ENCODE measurements at places on chromosomes 12 and 14. TPM values are rescaled to one million over a fixed set of nuclear protein-coding genes. Genes with fewer than 3 reads are reported as not detected.

The ACAD10 gene
- total RNA-seq: 21.0 TPM

The CYP46A1 gene
- total RNA-seq: 0.09 TPM

The AGAP2 gene
- total RNA-seq: 0.30 TPM

The TESPA1 gene
- not detected for total RNA-seq

The JDP2 gene
- 81.1 TPM for total RNA-seq

The KRT3 gene
- not detected for total RNA-seq

The CFAP251 gene
- 6.1 TPM for total RNA-seq

The PLBD1 gene
- 1.2 TPM for total RNA-seq

The SLC22A17 gene
- 54.9 TPM for total RNA-seq

The CCDC177 gene
- not detected for total RNA-seq

The MMP17 gene
- total RNA-seq: 18.4 TPM

The NPFF gene
- total RNA-seq: not detected

The REM2 gene
- total RNA-seq: 0.14 TPM

The ANO4 gene
- total RNA-seq: 2.0 TPM

The AKAP3 gene
- total RNA-seq: 0.30 TPM

The KRT72 gene
- total RNA-seq: not detected

The ITGA7 gene
- total RNA-seq: 23.6 TPM

The COCH gene
- total RNA-seq: not detected

The KITLG gene
- 43.1 TPM for total RNA-seq

The LUM gene
- 282 TPM for total RNA-seq

The SLC25A21 gene
- 0.89 TPM for total RNA-seq

The CFAP54 gene
- 1.4 TPM for total RNA-seq

The CPNE8 gene
- total RNA-seq: 3.6 TPM

The SMOC1 gene
- not detected for total RNA-seq

The C14orf180 gene
- total RNA-seq: not detected

The NANOG gene
- not detected for total RNA-seq

The OTOGL gene
- total RNA-seq: under 0.01 TPM

The AVPR1A gene
- total RNA-seq: not detected

The DHRS2 gene
- total RNA-seq: 1.3 TPM

The MIPOL1 gene
- 16.0 TPM for total RNA-seq

The BAZ1A gene
- 50.3 TPM for total RNA-seq

The ACOT6 gene
- total RNA-seq: not detected

The OR6C6 gene
- total RNA-seq: not detected

The PLEKHG7 gene
- total RNA-seq: not detected

The PLEKHH1 gene
- 1.0 TPM for total RNA-seq

The ETFRF1 gene
- total RNA-seq: 19.9 TPM

The PRIMA1 gene
- total RNA-seq: not detected

The SMIM10L1 gene
- total RNA-seq: 7.2 TPM

The RASAL1 gene
- total RNA-seq: not detected

The AQP2 gene
- not detected for total RNA-seq

The PSMC6 gene
- total RNA-seq: 159 TPM

The AKAP5 gene
- total RNA-seq: 3.6 TPM

The HOXC4 gene
- total RNA-seq: 1.1 TPM

The POTEM gene
- total RNA-seq: not detected

The SERPINA12 gene
- total RNA-seq: not detected

The GPX2 gene
- not detected for total RNA-seq

The CNTN1 gene
- 3.6 TPM for total RNA-seq

The MYF6 gene
- not detected for total RNA-seq

The GMFB gene
- total RNA-seq: 114 TPM

The POP5 gene
- 57.9 TPM for total RNA-seq

The DAO gene
- not detected for total RNA-seq
